ENCODE measurements at places on chromosomes 13 and 19.
A peak's percentile ranks its signal among the peaks of the same experiment; 100 is the strongest.

GRCh38 chr19:18879579-18880373 lies 16.2 kb downstream of the CERS1 start:
- no peak for DNase-seq

DNA sequence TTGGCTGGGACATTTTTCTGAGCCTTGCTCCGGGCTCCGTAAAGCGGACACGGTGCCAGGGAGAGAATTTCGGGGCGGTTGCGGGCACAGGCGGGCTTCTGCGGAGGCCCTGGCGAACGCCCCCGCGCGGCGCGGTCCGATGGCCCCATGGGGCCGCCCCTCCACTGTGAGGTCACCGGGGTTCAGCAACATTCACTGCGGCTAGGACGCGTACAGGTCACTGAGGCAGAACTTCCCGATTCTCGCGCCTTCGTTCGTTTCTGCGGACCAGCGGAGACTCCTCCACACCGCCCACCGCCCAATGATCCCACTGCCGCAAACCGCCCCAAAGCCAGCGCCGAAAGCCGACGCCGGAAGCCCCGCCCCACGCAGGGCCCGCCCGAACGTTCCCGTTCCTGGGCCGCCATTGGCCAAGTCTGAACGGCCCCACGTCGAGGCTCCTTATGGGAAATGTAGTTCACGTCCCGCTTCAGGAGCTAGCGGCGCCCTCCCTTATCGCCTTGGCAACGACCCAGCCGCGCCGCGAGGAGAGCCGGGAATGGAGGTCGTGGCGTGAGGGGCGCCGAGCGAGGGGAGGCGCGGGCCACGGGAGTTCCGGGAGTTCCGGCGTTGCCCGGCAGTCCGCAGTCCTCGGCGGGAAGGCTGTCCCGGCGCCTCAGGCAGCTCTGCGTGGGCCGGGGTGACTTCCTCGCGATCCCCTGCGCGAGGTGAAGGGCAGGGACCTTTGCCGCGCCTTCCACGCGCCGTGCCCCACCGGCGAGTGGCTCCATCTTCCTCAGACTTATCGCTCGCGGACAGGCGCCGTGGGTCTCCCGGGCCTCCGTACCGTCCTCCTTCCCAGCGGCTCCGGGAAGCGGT lies at the start of gene ZNF584:
Gene ZNF584 (plus strand): TSS at position 498 of the 858 bp plus-strand sequence. CDS start 499 bp downstream, outside the sequence.
- peak; percentile 90 for DNase-seq

- DNase-seq = peak; percentile 54
These were observed at the start of gene ICAM1 for GRCh38 chr19:10270616-10271394. ICAM1 (plus strand) TSS chr19:10271120; CDS start chr19:10271160, 40 bp downstream.

GRCh38 chr13:97425590-97425989 lies 8.4 kb upstream of the RAP2A start:
- no peak for DNase-seq

- DNase-seq = no peak
These were observed 171.9 kb downstream of the FOXO1 start for GRCh38 chr13:40494513-40494912.

DNA sequence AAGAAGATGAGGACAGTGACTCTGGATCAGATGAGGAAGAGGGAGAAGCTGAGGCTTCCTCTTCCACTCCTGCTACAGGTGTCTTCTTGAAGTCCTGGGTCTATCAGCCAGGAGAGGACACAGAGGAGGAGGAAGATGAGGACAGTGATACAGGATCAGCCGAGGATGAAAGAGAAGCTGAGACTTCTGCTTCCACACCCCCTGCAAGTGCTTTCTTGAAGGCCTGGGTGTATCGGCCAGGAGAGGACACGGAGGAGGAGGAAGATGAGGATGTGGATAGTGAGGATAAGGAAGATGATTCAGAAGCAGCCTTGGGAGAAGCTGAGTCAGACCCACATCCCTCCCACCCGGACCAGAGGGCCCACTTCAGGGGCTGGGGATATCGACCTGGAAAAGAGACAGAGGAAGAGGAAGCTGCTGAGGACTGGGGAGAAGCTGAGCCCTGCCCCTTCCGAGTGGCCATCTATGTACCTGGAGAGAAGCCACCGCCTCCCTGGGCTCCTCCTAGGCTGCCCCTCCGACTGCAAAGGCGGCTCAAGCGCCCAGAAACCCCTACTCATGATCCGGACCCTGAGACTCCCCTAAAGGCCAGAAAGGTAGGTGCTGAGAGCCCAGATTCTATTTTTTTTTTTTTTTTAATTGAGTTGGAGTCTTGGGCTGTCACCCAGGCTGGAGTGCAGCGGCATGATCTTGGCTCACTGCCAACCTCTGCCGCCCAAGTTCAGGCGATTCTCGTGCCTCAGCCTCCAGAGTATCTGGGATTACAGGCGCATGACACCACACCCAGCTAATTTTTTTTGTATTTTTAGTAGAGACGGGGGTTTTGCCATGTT lies 2.3 kb downstream of the PPP1R15A start:
- DNase-seq = peak; percentile 36

- no peak for DNase-seq
These were observed 20.7 kb downstream of the PHF11 start for GRCh38 chr13:49516467-49516866.

GRCh38 chr19:3682741-3683404 lies 17.4 kb downstream of the PIP5K1C start:
- DNase-seq = no peak

GRCh38 chr13:110531671-110532083 lies 29.8 kb downstream of the RAB20 start:
- no peak for DNase-seq

Measured in effector memory CD4-positive, alpha-beta T cell (primary cell).